Adipocyte (in vitro differentiated cells): ENCODE measurements at places on chromosomes 2 and 18.
A peak's percentile ranks its signal among the peaks of the same experiment; 100 is the strongest.

DNA sequence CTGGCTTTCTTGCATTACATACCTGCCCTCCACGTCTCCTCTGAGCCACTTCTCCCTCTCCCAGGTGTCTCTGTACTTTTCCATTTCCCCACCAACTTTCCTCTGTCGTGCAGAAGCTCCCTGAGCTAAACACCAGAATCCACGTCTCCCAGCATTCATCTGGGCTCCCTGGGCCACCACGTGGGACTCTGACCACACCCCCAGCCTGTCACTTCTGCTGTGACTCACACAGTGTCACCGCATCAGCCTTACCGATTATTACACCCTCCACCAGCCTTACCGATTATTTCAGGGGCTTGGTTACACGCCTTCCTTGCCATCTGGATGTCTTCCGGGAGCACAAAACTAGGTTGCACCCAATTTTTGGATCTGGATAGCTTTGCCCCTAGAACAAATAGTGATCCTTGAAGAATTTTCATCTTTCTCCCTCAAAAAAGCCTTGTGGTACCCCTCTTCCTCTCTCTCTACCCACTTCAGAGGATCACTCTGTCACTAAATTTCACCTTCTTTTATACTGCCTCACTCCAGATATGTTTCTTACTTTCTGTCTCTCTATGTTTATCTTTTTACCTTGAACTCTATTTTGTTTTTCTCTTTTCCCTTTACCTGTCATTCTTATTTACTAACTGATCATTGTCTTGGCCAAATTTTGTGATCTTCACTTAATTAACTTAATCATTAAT, 136.9 kb upstream of the CAB39 start:
- no peak for DNase-seq

- no peak for DNase-seq
Observed at GRCh38 chr2:173664513-173664910, 300.7 kb downstream of the SP3 start.

GRCh38 chr18:40233931-40234616, 1721.0 kb upstream of the PIK3C3 start:
- DNase-seq, result no peak

- peak; percentile 5 for DNase-seq
Observed at GRCh38 chr2:187477051-187477450, 29.0 kb upstream of the CALCRL start.

- DNase-seq, result no peak
Observed at GRCh38 chr2:226497146-226497909, 302.3 kb downstream of the IRS1 start.

DNA sequence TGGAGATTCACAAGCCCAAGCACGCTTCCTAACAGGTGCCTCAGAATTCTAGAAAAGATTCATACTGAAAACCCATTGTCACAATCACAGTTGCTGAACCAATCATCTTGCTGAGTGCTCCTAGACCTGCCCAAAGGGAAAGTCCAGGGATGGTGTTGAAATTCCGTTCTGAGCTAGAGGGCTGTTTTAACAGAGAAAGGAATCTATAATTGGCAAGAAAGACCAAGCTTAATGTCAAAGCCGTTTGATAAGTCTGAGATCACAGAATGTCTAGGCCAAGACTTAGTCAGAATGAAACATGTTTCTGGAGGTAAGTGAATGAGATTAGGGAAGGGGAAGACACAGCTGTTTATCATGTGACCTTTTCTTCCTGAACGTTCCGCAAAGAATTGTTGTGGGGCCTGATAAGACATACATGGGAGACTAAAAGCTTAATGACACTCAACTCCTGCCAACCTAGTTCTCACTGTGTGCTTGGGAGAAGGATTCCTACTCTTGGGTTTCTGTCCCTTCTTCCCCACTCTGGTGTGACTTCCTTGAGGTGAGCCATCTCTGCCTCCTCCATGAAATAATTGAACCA, 27.5 kb downstream of the PMAIP1 start:
- DNase-seq, result no peak
